Activated CD4-positive, alpha-beta T cell treated with anti-CD3 and anti-CD28 coated beads for 4 hours (primary cell): ENCODE measurements at places on chromosomes 2 and 18.

- no peak for DNase-seq
These were observed 67.8 kb downstream of the NXPH2 start for GRCh38 chr2:138712212-138712979.

GRCh38 chr18:36211612-36212065, 24.3 kb downstream of the MOCOS start:
- DNase-seq = no peak

DNA sequence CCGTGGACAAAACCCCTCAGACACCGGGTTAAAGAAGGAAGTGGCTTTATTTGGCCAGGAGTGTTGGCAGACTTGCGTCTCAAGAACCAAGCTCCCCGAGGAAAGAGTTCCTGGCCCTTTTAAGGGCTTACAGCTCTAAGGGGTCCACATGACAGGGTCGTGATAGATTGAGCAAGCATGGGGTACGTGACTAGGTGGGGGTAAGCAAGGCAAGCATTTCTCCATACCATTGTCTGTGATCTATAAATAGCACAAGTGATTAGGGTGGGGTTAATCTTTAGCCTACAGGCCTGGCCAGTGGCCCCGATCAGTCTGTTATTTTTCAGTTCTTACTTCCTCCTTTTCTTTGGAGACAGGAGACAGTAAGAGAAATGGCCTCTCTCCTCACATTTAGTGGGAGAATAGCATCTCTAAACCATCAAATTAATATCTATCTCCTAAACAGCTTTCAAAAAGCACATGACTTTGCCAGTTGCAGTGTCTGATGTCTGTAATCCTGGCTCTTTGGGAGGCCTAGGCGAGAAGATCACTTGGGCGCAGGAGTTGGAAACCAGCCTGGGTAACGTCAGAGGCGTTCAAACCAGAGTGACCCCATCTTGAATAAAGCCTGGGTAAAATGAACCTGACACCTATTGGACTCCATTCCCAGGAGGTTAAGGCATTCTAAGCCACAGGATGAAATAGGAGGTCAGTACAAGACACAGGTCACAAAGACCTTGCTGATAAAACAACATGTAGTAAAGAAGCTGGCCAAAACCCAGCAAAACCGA, 18.3 kb upstream of the CNOT11 start:
- DNase-seq = no peak

DNA sequence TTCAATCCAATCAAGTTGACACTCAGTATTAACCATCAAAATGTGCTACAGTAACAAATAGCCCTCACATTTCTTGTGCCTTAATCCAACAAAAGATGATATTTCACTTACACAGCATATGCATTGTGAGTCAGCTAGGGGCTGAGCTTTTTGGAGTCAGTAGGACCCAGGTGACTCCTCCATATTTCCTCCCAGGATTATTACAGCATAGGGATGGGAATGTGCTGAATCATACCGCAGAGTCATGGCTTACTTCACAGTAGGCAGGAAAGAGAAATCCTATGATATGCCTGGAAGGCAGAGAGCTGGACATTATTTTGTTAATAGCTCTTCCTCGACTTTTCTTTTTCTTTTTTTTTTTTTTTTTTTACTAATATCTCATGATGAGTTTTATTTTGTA, 153.3 kb downstream of the TMEM182 start:
- no peak for DNase-seq

GRCh38 chr2:127658641-127659407, 12.9 kb downstream of the GPR17 start:
- no peak for DNase-seq

GRCh38 chr2:176192351-176192750, 3.9 kb downstream of the HOXD1 start:
- DNase-seq = no peak

DNA sequence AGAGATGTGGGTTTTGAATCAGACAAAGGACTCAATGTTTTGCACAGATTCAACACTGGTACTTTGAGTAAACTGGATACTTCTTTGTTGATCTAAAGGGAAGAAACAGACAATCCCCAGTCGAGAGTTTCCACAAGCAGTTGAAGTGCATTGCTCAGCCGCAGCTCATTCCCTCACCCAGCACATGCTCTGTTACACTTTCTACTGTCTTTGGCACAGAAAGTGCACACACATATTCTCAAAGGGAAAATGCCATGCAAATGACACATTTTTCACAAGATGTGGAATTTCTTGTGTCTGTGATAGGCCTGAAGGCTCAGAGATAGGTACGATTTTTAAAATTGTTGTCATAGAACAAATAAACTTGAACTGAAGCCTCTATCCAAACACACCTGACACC, 258.9 kb upstream of the TRIB2 start:
- no peak for DNase-seq

DNA sequence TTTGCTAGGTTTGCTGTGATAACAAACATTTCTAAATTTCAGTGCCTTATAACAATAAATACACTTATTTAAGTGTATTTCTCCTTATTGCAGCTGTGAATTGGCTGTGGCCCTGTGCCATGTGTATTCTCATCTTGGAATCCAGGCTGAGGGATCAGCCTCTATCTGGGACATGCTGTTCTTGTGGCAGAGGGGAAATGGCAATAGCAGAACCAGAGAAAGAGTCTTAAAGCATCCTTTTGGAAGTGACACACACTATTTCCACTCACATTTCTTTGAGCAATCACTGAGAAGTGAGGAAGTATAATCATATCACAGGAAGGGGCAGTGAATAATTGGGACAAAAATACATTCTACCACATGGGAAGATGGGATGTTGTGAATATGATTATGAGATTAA, 66.2 kb upstream of the PROKR1 start:
- DNase-seq = no peak

DNA sequence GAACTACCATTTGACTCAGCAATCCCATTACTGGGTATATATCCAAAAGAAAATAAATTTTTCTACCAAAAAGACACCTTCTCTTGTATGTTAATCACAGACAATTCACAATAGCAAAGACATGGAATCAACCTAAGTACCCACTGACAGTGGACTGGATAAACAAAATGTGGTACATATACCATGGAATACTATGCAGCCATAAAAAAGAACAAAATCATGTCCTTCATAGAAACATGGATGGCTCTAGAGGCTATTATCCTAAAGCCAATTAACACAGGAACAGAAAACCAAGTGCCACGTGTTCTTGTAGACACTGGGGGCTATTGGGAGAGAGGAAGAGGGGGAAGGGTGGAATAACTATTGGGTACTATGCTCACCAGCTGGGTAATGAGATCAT, 27.7 kb downstream of the FLACC1 start:
- DNase-seq = no peak

DNA sequence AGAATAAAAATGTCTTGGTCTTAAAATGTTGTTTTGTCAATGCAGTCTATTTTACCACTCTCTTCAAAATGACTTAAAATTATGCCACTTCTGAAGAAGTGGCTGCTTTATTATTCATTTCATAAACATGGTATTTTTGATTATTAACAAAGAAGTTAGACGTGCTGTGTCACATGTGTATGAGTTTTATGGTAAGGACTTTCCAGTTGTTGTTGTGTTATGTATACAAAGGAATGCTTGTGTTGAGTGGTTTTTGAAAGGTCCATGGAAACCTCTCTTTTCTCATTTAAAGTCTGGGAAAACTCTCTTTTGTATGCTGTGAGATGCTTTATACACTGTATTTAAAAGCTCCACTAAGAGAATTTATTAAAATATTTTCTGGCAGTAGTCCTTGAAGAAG, 116.2 kb downstream of the MTCL1 start:
- no peak for DNase-seq

GRCh38 chr2:173555833-173556232, 201.2 kb downstream of the CDCA7 start:
- no peak for DNase-seq

DNA sequence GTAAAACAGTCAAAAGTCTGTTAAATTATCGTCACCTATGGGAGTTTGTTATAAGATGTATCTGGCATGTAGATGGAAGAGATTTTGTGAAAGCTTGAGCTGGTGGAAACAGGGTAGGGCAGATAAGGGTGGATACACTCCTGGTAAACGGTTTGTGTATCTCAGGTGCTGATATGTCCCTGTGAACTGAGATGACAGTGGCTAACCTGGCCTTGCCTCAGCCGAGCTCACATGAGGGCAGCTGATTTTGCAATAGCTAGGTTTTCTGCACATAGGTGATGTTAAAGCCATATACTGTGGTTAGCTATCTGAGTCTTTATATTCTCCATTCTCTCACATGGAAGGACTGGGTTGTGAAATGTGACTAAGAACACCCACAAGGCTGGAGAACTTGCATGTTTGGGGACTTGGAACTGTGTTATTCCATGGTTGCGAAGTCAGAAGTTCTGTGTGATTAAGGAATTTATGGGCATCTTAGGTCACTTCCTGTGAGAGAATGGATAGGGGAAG, 205.1 kb downstream of the TPGS2 start:
- DNase-seq = no peak

GRCh38 chr2:177281400-177282180, 17.1 kb upstream of the NFE2L2 start:
- no peak for DNase-seq

DNA sequence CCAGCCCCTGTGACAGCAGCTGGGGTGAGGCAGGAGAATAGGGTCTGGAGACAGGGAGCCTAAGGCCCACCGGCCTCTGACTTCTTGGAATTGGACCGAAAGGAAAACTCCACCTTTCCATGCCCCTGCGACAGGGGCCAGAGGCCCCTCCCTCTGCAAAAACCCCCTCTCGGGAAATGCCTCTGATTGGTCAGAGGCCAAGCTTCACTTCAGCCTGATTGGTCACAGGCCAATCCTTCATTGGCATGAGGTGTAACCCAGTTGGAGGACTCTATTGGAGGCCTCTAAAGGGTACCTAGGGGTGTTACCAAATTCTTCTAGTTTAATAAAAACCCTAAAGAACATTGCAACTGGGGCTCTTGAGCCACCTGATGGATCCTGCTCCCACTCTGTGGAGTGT, 5.7 kb upstream of the ACKR3 start:
- no peak for DNase-seq

DNA sequence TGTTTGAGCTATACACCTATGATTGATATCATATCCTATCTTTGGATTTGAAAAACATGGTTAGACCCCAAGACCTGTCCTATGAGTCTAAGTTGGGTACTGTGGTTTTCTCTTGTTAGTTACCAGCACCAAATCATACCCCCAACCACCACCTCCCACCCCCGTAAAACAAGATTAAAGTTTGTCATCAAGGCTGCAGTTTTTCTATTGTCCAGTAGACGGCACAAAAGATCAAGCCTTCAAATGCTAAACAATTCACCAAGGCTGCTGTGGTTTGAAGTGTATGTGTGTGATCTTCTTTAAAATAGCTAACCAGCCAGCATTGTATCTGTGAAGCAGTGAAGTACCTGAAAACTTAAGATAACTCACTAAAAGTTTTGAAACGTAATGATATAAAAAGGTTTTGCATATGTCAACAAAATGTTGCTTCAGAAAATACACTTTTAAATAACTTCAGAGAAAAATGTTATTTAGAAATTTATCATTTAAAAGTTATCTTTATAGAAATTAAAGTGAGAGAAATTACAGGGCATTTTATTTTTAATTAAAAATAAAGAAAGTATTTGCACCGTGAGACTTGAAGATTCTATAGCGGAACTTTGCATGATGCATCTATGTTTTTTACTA, 5.8 kb upstream of the MEIS1 start:
- DNase-seq = no peak

DNA sequence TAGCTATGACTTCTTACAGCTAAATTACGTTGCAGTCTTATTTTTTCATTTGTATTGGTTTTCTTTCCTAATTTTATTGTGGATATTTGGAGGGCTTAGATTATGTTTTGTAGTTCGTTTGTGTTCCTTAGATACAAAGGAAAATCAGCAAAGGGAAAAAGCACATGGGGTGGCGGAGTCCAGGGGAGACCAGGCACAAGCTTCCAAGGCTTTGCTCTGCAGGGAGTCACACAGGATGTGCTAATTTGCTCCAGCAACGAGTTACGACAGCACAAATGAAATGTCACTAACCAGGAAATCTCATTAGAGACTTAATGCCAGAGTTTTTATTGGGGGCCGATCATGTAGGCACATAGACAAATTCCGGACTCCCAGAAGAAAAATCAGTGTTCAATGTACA, 60.5 kb upstream of the CABYR start:
- DNase-seq = no peak
